ENCODE measurements at places on chromosomes 4 and X.

DNA sequence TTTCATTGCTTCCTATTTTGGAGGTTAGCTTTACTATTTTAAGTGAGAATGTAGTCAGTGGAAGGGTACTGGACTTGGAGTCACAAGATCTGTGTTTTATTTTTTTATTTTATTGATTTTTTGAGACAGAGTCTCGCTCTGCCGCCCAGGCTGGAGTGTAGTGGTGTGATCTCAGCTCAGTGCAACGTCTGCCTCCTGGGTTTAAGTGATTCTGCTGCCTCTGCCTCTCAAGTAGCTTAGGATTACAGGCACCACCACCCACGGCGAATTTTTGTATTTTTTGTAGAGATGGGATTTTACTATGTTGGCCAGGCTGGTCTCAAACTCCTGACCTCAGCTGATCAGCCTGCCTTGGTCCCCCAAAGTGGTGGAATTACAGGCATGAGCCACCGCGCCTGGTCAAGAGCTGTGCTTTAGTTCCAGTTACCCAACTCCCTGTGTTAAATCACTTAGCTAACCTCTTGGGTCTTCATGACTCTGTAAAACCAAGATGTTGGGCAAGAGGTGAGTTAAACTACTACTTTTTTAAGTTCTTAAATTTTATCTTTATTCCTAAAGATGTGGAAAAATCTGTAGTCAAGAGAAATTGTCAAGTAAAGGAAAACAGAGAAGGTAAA, 11.2 kb downstream of the USP9X start:
- no peak for DNase-seq

- no peak for DNase-seq
Observed at GRCh38 chr4:136342666-136343065, 1189.6 kb downstream of the PCDH18 start.

- DNase-seq: no peak
Observed at GRCh38 chr4:183082053-183082452, 17.0 kb upstream of the WWC2 start.

GRCh38 chrX:9646471-9647224, 119.0 kb downstream of the GPR143 start:
- no peak for DNase-seq

GRCh38 chr4:140004549-140004895, 149.5 kb downstream of the MAML3 start:
- no peak for DNase-seq

DNA sequence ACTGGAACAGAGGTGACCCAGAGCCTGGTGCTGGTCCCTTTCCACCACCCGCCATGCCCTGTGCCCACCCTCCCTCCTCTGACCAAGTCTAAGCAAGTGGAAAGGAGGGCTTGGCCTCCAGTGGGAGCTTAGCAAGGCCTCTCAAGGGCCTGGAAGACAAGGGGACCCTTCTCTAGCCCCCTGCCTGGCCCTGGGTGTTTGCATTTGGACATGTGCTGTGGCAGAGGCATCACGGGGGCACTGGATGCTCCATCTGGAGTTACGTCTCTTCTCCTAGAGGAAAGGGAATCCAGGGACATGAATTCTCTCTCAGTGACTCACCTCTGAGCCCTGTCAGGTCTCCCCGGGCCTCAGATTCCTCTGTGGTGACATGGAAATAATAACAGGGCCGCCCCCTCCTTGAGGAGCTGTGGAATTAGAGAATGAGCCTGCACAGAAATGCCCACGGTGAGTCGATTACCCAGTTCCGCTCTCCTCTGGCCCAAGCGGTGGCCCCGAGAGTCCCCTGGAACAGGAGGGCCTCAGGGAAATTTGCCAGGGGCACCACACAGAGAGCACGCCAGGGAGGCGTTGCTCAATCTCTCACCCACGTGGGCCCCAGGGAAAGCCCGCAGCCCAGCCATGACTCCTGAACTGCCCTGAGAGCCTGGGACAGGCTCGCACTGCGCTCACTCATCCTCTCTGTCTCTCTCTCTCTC, 189.6 kb downstream of the BCOR start:
- peak; percentile 28 for DNase-seq

GRCh38 chr4:184364100-184364921, 110.0 kb downstream of the IRF2 start:
- DNase-seq: no peak

GRCh38 chr4:15779306-15779705, 1.2 kb downstream of the CD38 start:
- no peak for DNase-seq

- DNase-seq: no peak
Observed at GRCh38 chr4:90960840-90961239, 833.6 kb downstream of the CCSER1 start.

GRCh38 chr4:13546142-13546940, 2.0 kb upstream of the NKX3-2 start:
- DNase-seq: no peak

All from stimulated activated CD8-positive, alpha-beta memory T cell treated with anti-CD3 and anti-CD28 coated beads, Interleukin-2, amount 100 ng/mL, for 48 hours (primary cell).